Fibroblast of the conjunctiva (primary cell): ENCODE measurements at places on chromosomes 12 and 14.

DNA sequence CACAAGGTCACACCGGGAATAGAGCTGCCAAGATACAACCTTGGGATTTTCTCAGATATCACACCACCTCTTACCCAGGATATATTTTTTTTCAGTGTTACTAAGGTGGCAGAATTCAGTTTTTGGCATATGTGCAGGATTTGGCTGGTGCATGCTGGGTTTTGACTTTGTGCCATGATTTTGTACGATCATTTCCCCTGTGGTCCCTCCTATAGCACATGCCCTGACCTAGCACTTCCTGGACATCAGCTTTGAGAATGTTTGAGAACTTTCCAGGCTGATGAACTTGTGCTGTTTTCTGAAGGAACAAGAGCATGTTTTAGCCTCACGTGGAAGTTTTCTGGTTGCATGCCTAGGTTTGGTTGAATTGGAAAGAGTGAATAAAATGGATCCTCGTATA, 11.0 kb upstream of the TBPL2 start:
- DNase-seq, result no peak

- DNase-seq, result peak; percentile 71
Measured at GRCh38 chr14:22887260-22887989, 4.4 kb downstream of the REM2 start.

DNA sequence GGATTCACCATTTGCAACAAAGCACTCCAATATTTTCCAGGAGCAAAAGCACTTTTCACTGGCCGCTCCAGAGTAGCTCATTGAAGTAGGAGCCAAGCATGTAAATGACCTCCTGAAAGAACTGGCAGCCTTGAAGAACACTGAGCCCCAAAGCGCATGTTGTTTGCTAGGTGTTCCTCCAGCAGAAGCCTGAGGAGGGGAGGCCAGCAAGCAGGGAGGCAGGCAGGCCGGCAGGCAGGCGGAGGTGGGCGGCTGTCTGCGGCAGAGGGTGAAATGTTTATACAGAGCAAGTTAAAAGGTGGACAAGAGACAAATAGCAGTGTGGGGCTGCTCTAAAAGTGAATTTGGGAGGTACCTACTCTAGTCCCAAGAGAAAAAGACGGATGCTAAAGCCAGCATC, 439.4 kb downstream of the CCDC91 start:
- DNase-seq, result no peak

DNA sequence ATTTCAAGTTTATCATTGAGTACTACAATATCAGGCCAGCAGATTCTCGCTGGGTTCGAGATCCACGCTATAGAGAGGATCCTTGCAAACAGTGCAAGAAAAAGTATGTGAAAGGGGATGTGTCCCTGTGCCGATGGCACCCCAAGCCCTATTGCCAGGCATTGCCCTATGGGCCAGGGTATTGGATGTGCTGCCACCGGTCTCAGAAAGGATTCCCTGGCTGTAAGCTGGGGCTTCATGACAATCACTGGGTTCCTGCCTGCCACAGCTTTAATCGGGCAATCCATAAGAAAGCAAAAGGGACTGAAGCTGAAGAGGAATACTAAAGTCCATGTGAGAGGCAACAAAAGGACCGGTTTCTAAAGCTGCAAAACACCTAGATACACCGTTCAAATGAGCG, 59.4 kb downstream of the ATG14 start:
- DNase-seq, result no peak

DNA sequence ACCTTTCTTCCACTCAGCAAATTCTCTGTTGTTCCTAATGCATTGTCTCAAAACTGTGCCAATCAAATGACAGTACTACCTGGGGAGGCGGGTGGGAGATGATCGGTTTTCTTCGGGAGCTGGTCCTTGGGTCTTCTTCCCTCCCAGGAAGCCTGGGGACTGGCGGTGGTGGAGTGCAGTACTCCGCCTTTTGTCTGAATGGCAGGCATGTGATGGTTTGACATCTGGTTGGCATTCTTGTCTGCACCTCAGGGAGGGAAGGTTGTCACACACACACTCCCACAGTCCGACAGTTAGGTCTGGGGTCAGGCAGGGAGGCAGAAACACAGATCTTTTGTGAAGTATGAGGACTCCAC, 114.8 kb downstream of the SNAPC1 start:
- no peak for DNase-seq

DNA sequence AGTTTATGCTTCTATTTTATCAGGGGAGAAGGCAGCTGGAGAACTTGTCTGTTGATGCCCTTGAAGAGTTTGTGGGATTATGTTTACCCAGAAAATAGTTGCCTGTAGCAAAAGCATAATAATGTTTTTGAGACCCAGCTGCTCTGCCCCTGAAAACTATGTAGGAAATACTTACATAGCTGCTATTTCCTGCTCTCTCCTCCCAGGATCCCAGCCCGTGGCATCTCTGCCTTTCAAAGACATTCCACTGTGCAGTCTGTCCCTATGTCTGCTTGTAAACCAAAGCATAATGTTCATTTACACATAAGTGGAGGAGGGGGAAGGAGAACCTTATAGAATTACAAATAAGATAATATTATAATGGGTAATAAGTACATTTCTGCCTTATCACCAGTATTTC, 198.7 kb downstream of the SYT1 start:
- no peak for DNase-seq

DNA sequence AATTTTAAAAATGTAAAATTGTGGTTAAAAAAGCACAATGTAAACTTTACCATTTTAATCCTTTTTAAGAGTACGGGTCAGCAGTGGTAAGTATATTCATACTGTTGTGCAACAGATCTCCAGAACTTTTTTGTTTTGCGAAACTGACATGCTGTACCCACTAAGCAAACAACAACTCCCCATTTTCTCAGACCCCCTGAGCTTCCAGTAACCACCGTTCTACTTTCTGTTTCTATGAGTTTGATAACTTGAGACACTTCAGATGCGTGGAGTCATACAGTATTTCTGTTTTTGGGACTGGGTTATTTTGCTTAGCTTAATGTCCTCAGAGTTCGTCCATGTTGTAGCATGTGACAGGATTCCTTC, 38.0 kb downstream of the CHST11 start:
- no peak for DNase-seq

GRCh38 chr12:60539592-60539991, 943.8 kb downstream of the SLC16A7 start:
- DNase-seq, result peak; percentile 18

GRCh38 chr14:71647086-71647784, 285.0 kb upstream of the RGS6 start:
- no peak for DNase-seq

DNA sequence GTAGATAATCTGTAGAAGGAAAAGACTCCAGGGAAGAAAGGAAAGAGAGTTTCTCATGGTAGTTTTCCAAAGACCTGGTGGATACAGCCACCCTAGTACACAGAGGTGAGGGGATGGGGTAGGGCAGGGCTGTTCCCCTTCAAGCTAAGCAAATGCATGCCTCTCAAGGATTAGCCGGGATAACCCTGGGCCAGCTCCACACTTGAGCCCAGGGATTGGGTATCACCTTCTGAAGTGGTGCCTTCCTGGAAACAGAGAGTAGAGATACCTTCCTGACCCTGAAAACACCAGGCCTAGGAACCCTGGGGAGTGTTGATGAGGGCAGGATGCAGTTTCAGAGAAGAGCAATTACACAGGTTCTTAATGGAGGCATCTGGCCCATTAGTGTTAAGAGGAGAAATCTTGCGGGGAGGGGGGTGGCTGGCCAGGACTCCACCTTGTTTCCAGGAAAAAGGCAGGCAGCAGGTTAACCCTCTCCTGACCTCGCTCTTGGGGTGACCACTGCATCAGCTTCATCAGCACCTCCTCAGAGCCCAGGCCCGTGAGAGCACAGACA, 106.9 kb upstream of the TMEM233 start:
- no peak for DNase-seq

DNA sequence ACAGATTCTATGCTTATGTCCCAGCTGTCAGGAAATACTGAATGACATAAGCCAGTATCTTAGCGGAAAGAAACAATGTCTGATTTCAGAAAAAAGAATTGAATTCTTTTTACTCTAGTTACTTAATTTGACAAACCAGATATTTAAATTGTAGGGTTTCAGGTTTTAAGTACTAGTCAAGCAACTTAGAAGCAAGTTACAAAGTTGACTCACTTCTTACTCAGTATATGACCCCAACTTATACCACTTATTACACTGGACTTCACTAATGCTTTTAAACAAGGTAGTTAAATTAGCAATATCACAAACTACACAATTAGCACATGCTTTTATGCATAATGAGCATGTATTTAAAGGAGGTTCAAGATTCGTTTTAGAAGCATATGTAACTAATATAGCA, 7.1 kb downstream of the GMFB start:
- no peak for DNase-seq

DNA sequence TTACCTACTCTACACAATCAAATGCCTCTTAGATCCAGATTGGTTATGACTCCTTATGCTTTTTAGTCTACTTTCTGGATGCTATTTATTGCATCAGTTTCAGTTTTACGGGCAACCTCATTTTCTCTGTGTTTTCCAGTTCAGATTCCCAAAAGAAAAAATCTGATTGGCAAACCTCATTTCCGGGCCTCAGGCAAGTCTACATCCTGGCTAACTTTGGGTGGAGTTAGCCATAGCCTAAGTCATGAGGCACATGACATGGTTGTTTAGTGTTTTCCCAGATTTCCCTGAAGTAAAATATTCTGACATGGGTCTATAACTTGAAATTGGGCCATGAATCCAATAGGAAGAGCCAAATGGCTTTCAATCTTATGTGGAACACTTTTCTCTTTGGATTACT, 339.7 kb downstream of the NUAK1 start:
- no peak for DNase-seq

DNA sequence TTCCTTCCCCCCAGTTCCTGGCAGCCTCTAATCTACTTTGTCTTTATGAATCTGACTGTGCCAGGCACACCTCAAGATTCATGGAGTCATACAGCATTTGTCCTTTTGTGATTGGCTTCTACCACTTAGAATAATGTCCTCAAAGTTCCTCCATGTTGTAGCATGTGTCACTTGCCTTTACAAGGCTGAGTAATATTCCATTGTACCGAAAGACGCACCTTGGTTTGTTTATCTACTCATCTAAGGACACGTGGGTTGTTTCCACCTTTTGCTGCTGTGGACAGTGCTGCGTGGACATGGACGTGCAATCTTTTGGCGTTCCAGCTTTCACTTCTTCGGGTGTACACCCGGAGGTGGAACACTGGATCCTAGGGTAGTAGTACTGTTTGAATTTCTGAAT, 33.5 kb downstream of the ANAPC7 start:
- no peak for DNase-seq

DNA sequence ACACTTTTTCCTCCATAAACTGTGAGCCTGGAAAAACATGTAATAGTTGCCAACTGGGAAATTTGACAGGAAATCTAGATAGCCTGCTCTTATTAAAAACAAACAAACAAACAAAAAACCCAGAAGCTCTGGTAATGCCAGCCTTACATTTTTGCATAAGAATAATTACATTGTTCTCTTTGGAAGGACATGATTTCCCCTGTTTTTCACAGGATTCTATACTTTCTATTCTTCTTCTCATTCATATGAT, 137.9 kb downstream of the AEBP2 start:
- no peak for DNase-seq
